Stimulated activated CD8-positive, alpha-beta memory T cell treated with anti-CD3 and anti-CD28 coated beads, Interleukin-4, amount 100 ng/mL, for 4 hours (primary cell): ENCODE measurements at places on chromosomes 12 and 14.

GRCh38 chr14:68144051-68144681 lies 324.6 kb downstream of the RAD51B start:
- no peak for DNase-seq

DNA sequence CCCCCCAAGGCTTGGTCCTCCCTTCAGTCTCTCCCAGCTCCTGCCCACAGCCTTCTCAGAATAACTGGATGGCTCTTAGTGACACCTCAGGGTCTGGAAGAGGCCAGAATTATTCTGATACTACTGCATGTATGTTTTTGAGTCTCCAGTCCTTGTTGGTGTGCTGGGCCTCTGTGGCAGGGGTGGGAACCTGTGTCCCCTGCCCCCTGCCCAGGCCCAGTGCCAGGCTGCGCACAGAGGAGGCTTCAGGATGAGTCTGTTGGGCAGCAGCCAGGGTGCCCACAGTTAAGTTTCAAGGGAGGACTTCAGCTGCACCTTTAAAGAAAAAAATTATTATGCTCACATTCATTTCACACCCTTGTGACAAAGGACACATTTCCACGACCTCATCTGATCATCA lies 348.3 kb downstream of the CACNA1C start:
- DNase-seq: no peak

- no peak for DNase-seq
These were observed 382.3 kb downstream of the KCNH5 start for GRCh38 chr14:62662811-62663455.

GRCh38 chr12:3002646-3003045 lies 43.4 kb downstream of the TEAD4 start:
- no peak for DNase-seq

- no peak for DNase-seq
These were observed 236.4 kb downstream of the PCNX1 start for GRCh38 chr14:71143381-71144290.

GRCh38 chr12:111975161-111975931 lies 37.6 kb downstream of the TMEM116 start:
- DNase-seq: no peak
